ENCODE measurements at places on chromosomes 5 and 9. TPM values are rescaled to one million over a fixed set of nuclear protein-coding genes. Genes with fewer than 3 reads are reported as not detected.

GRCh38 chr9:109328978-109329637 is 8.2 kb upstream of the EPB41L4B start:
- peak; percentile 79 for DNase-seq

DNA sequence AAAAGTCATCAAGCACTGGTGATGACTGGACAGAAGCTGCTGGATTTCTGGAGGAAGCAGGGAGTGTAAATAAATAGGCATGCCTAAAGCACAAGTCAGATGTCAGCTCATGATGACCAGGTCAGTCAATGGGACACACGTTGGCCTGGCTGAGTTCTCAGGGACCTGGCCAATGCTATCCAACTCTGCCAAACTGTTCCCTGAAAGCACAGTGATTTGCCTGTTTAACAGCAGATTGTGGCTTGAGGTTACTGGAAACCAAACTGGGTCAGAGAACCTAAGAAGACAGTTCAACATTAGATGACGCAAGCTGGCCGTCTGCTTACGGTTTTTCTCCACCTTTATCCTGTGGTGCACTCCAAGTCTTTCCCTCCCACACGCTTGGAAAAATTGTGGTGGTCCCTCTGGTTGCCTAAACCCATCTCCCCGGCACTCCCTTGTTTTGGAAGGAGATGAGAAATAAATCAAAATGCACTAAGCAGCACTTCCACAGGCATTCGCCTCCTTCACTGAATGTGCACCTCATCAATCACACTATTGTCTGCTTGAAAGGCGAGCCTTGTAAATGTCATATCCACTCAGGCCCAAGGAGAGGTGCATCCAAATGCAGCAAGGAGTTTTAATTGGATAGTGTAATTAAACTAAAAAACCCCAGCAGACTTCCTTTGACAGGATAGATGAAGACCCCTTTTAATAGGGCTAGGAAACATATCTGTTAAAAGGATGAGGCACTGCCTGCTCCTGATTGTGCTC is 199.4 kb downstream of the GAPVD1 start:
- no peak for DNase-seq

DNA sequence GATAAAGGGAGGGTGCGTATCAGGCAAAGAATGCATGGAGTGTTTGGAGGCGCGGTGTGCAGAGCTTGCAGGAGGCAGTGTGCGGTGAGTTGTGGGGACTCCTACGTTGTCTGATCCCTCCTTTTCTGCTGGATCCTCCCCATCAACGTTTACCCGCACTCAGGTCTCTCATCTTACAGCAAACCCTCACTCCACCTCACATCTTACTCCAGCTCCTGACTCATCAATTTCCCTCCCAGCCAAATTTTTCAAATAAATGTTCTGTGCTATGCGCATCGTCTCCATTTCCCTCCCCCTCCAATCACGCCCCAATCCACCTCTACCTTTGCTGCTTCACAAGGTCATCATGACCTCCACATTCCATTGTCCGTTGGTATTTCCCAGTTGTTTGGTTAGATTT is 138.9 kb upstream of the KLF4 start:
- no peak for DNase-seq

- no peak for DNase-seq
Measured at GRCh38 chr5:565782-566440, 41.7 kb upstream of the SLC9A3 start.

GRCh38 chr5:163880302-163880701 is 374.9 kb downstream of the MAT2B start:
- no peak for DNase-seq

DNA sequence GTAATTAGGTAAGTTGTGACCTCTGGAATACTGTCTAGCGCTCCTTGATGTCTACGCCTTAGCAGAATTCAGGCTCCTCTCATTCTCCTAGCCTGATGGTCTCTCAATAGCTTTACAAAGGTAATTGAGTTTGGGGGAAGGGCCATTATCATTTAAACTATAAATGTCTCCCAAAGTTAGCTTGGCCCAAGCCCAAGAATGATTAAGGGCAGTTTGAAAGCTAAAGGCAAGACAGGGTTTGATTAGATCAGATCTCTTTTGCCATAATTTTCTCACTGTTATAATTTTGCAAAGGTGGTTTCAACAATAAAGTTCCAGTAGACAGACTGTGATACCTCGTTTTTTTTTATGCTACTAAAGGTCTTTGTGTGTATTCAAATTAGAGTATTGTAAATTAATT is 3.7 kb upstream of the SLC30A5 start:
- DNase-seq: no peak

DNA sequence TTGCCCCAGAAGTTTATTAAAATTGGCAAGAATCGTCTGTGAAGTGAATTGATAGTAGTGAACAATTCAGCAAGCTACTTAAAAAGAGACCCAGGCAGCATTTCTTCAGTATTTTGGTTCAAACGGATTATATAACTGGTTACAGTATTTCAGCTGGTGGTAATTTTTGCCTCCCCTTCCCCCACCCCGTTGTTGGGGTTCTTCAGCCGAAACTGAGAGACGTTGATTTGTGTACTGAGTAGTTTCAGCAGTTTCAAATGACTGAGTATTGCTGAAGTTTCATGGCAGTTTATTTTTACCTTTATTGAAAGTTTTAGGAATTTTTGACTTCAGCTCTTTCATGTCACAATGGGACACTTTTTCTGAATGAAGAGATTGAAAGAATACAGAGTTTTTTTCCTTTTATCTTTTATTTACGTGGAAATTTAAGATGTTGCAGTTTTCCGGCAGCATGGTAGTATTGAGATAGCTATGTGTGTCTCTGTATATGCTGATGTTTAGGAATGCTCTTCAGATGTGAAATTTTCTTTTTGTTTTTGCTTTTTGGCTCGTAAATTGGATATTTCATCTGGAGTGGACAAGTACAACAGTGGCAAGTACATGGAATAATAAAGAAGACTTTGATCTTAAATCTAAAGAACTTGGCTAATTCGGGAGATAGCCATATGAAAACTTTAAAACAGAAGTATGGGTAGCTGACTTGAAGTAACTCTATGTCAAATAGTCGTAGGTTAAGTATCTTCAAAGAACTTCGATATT is 1.9 kb downstream of the GPBP1 start:
- DNase-seq: no peak

GRCh38 chr9:114555696-114556095 is 31.9 kb upstream of the ATP6V1G1 start:
- no peak for DNase-seq

- DNase-seq: no peak
Measured at GRCh38 chr5:36723912-36724311, 117.5 kb downstream of the SLC1A3 start.

- DNase-seq: no peak
Measured at GRCh38 chr9:95447660-95448420, 68.9 kb downstream of the PTCH1 start.

- no peak for DNase-seq
Measured at GRCh38 chr5:68290260-68290674, 74.7 kb downstream of the PIK3R1 start.

DNA sequence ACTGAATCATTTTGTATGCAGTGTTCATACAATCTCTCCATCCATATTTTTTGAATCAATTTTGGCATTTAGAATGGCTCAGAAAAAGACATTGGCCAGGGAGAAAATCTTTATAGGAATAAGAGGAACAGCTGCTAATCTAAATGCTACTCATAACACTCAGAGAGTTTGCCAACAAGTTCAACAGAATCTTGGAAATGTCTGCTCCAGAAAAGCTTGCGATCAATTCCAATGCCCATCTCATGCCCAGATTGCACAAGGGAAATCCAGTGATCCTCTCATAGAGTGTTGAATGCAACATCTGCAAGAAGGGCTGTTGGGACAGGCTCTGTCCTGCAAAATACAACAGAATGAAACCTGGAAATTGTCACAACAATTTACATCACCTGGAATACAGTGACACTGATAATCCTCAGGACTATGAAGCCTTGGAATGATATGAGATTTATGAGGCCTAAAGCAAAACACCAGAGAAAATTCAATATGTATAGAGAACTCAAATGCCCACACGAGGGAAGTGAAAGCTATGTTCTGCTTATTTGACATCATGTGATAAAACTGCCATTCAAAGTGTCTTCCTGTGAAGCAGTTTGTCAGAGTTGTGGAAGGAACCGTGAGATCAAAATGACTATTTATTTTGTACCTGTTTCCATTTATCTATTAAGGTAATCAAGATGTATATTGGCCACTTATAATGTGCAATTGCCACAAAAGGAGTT is 190.1 kb downstream of the PARP8 start:
- no peak for DNase-seq

DNA sequence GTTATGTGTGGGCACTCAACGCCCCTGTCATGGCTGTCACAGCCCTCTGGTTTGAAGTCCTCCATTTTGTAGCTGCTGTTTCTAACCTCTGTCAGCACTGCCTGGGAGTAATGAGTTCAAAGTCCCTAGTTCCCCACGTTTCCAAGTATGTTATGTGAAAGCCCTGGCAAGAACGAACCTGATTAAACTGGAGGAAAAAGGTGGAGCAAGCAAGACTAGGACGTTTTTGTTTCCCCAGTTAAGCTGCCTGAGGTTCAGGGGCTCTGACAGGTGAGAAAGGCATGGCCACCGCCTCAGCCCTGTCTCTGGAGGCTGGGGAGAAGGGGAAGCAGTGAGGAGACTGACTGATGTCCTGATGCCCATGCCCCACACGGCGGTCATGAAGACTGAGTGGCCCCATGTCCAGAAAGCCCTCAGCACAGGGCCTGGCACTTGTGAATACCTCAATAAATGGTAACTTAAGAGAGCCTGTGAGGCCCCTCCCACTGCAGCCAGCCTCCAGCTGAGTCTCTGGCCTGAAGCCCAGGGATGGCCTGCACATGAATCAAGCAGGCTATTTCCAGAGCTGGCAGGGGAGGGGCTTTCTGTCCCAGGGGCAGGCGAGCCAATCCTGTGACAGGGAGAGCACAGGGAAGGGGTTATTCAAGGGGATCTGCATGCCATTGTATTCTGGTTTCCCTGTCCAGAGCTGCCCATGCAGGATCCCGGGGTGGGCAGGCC is 61.8 kb downstream of the PFDN1 start:
- peak; percentile 93 for DNase-seq

GRCh38 chr5:108003178-108003577 is 332.4 kb upstream of the EFNA5 start:
- peak; percentile 67 for DNase-seq

- DNase-seq: no peak
Measured at GRCh38 chr9:120913647-120914264, 12.8 kb downstream of the TRAF1 start.

DNA sequence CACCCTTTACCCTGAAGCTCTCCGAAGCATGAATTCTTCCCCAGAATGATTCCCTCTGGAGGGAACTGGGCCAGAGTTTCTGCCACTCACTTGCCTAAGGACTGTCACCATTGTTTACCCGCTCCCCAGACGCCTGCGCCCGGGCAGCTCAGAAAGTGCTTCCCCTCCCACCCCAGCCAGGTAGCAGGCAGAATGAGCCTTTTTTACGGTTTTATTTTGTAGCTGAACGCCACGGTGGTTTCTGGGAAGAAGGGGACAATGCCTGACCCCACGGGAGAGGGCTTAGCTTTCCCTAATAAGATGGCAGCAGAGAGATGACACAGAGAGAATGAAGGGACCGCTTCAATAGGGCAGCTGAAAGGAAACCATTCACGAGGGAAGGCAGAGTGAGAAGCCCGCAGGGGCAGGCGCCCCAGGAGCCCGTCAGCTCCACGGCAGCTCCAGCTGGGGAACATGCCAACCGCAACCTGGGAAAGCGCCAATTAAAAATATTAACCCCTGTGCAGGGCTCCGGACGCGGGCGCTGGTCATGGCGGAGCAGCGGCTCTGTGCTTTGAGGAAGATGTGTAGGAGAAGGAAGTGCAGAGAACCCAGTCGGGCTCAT is 20.4 kb upstream of the NTNG2 start:
- DNase-seq: peak; percentile 50

GRCh38 chr5:149517461-149518122 is 33.6 kb downstream of the CSNK1A1 start:
- DNase-seq: no peak

- no peak for DNase-seq
Measured at GRCh38 chr9:101486693-101487442, 46.8 kb upstream of the RNF20 start.

DNA sequence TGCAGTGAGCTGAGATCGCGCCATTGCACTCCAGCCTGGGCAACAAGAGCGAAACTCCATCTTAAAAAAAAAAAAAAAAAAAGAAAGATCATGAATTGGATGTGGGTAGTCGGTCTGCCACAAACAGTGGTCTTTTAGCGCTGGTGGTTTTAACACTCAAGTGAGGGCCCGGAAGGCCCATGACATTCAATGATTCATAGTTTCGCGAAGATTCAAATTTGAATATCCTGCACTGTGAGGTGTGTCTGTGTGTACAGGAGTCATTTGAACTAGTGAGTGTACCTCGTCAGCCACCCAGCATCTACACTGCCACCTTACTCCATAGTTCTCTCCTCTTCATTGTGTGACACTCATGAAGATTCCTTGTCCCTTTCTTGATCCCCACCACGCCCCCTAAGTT is 41.3 kb downstream of the CFAP77 start:
- DNase-seq: no peak

DNA sequence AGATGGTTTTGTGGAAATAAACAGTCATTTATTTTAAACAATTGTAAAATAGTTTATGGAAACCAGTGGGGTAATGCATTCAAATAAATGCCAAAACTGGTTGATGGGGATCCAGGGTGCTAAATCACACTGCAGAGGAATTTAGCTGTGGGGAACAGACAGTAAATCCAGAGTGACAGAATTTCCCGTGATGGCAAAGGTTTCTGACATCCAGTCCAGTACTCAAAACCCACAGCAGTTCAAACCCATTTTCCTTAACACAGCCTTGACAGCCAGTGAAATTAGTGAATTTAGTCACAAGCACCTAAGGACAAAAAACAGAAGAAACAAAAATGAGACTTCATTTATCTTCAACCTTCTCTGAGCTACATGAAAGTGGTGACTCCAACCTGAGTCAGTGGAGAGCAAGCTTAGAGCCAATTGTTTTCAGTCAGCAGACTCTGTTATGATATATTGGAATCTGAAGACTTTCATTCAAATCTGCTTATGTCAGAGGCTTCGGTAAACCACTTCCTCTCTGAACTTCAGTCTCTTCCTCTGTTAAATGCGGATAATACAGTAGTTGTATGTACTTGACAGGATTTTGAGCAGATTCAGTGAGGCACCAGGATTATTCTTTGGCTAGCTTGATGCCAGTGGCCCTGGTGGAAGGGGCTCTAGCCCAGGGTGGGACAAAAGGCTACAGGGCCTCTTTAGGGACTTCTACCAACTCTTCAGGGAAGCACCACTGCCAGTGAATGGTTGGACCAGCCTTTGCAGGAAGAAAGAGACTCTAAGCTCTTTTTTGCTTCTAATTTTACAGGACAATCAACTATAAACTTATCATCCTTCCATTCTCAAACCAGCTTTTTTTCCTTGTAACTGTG is 185.3 kb downstream of the MAPKAP1 start:
- peak; percentile 99 for DNase-seq

SKIC3 gene
- 94.5 TPM for total RNA-seq

PDLIM4 gene
- not detected for total RNA-seq

PCDHA4 gene
- total RNA-seq: 1.9 TPM

FOXI1 gene
- not detected for total RNA-seq

GCNT4 gene
- 0.19 TPM for total RNA-seq

SLC6A19 gene
- not detected for total RNA-seq

TLR4 gene
- 11.6 TPM for total RNA-seq

PCDHB8 gene
- 7.5 TPM for total RNA-seq

PCDHB10 gene
- total RNA-seq: 3.9 TPM

ADRB2 gene
- 0.45 TPM for total RNA-seq

Data from A172 (cell line).